T-cell (primary cell): ENCODE measurements at places on chromosomes 16 and 17. TPM values are rescaled to one million over a fixed set of nuclear protein-coding genes. Genes with fewer than 3 reads are reported as not detected.

SLC47A1 gene
- 0.35 TPM for total RNA-seq

- H3K4me1 ChIP-seq = no peaks in the 10 kb centered on the region
- peaks cover 92% of the 10 kb centered on the region for H3K36me3 ChIP-seq
- no peak overlapping the region for H3K27ac ChIP-seq
- no peak for DNase-seq
Observed at GRCh38 chr16:4442371-4442770, 16.7 kb downstream of the DNAJA3 start.

- peaks cover 20% of the 10 kb centered on the region for H3K4me1 ChIP-seq
- H3K27ac ChIP-seq = no peak overlapping the region
- peaks cover 2% of the 10 kb centered on the region for H3K36me3 ChIP-seq
- H3K27me3 ChIP-seq = peaks cover 3% of the 10 kb centered on the region
- DNase-seq = no peak
Observed at GRCh38 chr16:57147381-57148221, 38.2 kb downstream of the PSME3IP1 start.

GRCh38 chr17:32114536-32114935, 27.8 kb upstream of the RHOT1 start:
- no peak overlapping the region for H3K27ac ChIP-seq
- no peak overlapping the region for H3K4me3 ChIP-seq
- H3K27me3 ChIP-seq = peaks cover 22% of the 10 kb centered on the region
- DNase-seq = no peak

GRCh38 chr16:11004351-11004750, 60.0 kb downstream of the CLEC16A start:
- peaks cover 33% of the 10 kb centered on the region for H3K36me3 ChIP-seq
- H3K27ac ChIP-seq = no peak overlapping the region
- no peak for DNase-seq
- no peaks in the 10 kb centered on the region for H3K27me3 ChIP-seq
- H3K4me3 ChIP-seq = no peak overlapping the region
- H3K4me1 ChIP-seq = no peaks in the 10 kb centered on the region

GRCh38 chr16:11386791-11387546, 41.7 kb downstream of the RMI2 start:
- H3K27me3 ChIP-seq = no peaks in the 10 kb centered on the region
- H3K4me1 ChIP-seq = no peaks in the 10 kb centered on the region
- H3K4me3 ChIP-seq = no peak overlapping the region
- DNase-seq = no peak

GRCh38 chr17:66842505-66842904, 7.6 kb downstream of the CACNG5 start:
- no peaks in the 10 kb centered on the region for H3K4me1 ChIP-seq
- H3K36me3 ChIP-seq = no peaks in the 10 kb centered on the region
- no peaks in the 10 kb centered on the region for H3K27me3 ChIP-seq
- DNase-seq = no peak

DNA sequence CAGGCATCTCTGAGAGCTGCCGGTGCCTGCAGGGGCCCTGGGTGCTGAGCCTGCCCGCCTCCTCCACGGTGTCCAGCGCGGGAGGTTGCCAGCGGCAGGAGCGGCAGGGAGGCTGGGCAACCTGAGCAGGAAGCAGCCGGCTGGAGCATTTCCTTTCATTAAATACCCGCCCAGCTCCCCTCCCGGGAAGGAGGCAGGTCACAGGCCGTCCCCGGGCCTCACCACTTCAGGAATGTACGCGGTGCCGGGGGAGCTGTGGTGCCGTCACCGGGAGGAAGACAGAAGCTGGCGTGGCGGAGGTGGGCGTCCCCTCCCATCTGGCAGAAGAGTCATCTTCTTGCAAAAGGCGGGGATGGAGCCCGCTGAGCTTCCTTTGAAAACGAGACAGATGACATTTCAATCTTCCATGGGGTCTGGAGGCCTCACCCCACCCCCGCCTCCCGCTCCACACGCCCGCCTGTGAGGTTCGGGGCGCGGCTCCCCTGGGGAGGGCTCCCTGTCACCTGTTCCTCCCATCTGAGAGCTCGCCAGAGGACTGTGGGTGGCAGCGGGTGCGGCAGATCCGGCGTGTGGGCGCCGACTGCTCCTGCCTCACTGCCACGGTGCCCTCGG, 16.0 kb downstream of the SOX8 start:
- H3K27ac ChIP-seq = peak overlapping the region; percentile 89
- no peaks in the 10 kb centered on the region for H3K36me3 ChIP-seq
- peak; percentile 42 for DNase-seq
- no peaks in the 10 kb centered on the region for H3K27me3 ChIP-seq
- H3K4me1 ChIP-seq = peaks cover 6% of the 10 kb centered on the region

DNA sequence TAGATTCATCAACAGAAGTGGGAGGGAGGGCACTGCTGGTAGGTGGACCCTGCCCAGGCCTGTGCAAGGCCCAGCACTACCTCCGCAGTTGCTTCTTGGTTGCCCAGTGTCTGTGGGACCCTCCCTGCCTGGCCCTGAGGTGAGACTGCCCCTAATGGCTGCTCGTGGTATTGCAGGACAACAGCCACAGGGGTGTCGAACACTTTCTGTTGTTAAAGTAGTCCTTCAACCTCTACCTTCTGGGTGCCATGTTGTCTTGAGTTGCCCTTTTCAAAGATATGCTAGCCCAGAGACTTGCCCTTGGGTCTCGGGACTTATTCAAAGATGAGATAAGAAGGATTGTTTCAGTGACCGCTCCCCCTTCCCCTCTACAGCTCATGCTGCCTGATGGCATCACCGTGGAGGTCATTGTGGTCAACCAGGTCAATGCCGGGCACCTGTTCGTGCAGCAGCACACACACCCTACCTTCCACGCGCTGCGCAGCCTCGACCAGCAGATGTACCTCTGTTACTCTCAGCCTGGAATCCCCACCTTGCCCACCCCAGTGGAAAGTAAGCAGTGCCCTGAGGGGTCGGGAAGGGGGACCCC, 29.1 kb downstream of the AKAP1 start:
- H3K4me3 ChIP-seq = no peak overlapping the region
- H3K36me3 ChIP-seq = peaks cover 61% of the 10 kb centered on the region
- DNase-seq = peak; percentile 27
- H3K4me1 ChIP-seq = no peaks in the 10 kb centered on the region
- no peak overlapping the region for H3K27ac ChIP-seq

- H3K4me1 ChIP-seq = no peaks in the 10 kb centered on the region
- H3K4me3 ChIP-seq = no peak overlapping the region
- no peak for DNase-seq
- H3K27me3 ChIP-seq = no peaks in the 10 kb centered on the region
- H3K27ac ChIP-seq = no peak overlapping the region
Observed at GRCh38 chr16:3731126-3731935, 14.0 kb upstream of the TRAP1 start.

- H3K36me3 ChIP-seq = peaks cover 68% of the 10 kb centered on the region
- no peak overlapping the region for H3K27ac ChIP-seq
- peaks cover 2% of the 10 kb centered on the region for H3K4me1 ChIP-seq
- no peak overlapping the region for H3K4me3 ChIP-seq
- no peaks in the 10 kb centered on the region for H3K27me3 ChIP-seq
Observed at GRCh38 chr16:1401758-1402154, 12.7 kb downstream of the UNKL start.
